Breast epithelium (tissue), 4 donors: ENCODE measurements at places on chromosomes 1 and 21. TPM values are rescaled to one million over a fixed set of nuclear protein-coding genes. Genes with fewer than 3 reads are reported as not detected.
A peak's percentile ranks its signal among the peaks of the same experiment; 100 is the strongest.

SLC19A2 gene
- total RNA-seq: 71.8 TPM

EPS8L3 gene
- 3.6 TPM for total RNA-seq

TSNAX gene
- 28.2 TPM for total RNA-seq

- no peak for DNase-seq
- peaks cover 1% of the 10 kb centered on the region for H3K4me1 ChIP-seq
- no peaks in the 10 kb centered on the region for H3K36me3 ChIP-seq
- no peak overlapping the region for H3K4me3 ChIP-seq
- H3K27me3 ChIP-seq: no peaks in the 10 kb centered on the region
- H3K27ac ChIP-seq: no peak overlapping the region
Measured at GRCh38 chr1:78645723-78646122, 3.9 kb upstream of the IFI44 start.

DNA sequence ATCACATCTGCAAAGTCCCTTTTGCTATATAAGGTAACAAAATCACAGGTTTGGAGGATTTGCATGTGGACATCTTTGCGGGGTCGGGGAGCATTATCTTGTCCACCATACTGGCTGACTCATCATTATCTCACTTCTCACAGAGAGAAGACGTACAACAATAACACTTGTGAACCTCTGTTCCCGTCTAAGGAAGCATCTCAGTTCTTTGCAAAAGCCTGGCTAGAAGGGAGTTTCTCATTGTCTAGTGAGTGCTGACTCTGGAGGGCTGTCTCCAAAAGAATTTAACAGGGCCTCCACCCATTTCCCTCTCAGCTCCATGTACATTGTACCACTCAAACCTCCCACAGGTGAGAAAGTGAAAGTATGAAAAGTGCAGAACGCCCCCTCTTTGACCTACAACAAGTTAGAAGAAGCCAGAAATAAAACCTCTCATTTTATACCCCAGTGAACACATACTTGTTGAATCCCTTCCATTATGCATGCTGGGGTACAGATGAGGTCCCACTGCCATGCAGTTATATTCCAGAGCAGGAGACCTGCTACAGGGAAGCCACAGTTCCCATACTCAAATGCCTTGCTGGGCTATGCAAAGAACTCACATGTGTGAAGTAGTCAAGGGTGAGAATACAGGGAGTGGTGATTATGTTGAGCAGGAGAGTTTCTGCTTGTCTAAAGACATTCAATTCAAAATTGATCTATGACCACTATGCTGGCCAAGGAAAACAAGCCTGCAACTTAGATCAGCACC is 121.7 kb upstream of the PRDX6 start:
- H3K27ac ChIP-seq: no peak overlapping the region
- no peaks in the 10 kb centered on the region for H3K27me3 ChIP-seq
- no peaks in the 10 kb centered on the region for H3K4me1 ChIP-seq
- H3K36me3 ChIP-seq: no peaks in the 10 kb centered on the region
- no peak overlapping the region for H3K4me3 ChIP-seq

DNA sequence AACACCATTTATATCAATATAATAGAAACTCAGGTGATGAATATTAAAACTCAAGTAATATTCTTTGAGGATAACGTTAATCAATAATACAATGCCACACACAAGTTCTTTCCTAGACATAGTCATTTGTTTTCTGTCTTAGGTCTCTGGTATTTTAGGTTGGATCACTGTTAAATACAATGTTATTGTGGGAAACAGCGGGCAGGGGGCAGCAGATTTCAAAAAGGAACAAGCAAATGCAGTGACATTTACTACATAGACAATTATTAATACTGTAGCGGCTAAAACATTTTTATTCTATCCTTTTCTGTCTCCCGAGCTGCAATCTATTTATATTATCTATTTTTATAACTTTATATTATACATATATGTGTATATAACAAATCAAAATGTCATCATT is 186.4 kb upstream of the ZNHIT6 start:
- no peaks in the 10 kb centered on the region for H3K4me1 ChIP-seq
- no peaks in the 10 kb centered on the region for H3K27me3 ChIP-seq
- H3K4me3 ChIP-seq: no peak overlapping the region
- no peak for DNase-seq
- no peaks in the 10 kb centered on the region for H3K36me3 ChIP-seq

- no peaks in the 10 kb centered on the region for H3K27me3 ChIP-seq
- no peaks in the 10 kb centered on the region for H3K4me1 ChIP-seq
- H3K4me3 ChIP-seq: no peak overlapping the region
- no peak overlapping the region for H3K27ac ChIP-seq
- H3K36me3 ChIP-seq: no peaks in the 10 kb centered on the region
- no peak for DNase-seq
Measured at GRCh38 chr1:49190138-49190537, 413.4 kb upstream of the BEND5 start.

- no peak overlapping the region for H3K27ac ChIP-seq
- no peak overlapping the region for H3K4me3 ChIP-seq
- no peaks in the 10 kb centered on the region for H3K27me3 ChIP-seq
- no peaks in the 10 kb centered on the region for H3K4me1 ChIP-seq
- H3K36me3 ChIP-seq: no peaks in the 10 kb centered on the region
Measured at GRCh38 chr1:204782118-204782700, 88.5 kb upstream of the NFASC start.

GRCh38 chr1:119358636-119359035 is 9.9 kb upstream of the HAO2 start:
- H3K36me3 ChIP-seq: no peaks in the 10 kb centered on the region
- no peaks in the 10 kb centered on the region for H3K4me1 ChIP-seq
- H3K4me3 ChIP-seq: no peak overlapping the region
- H3K27ac ChIP-seq: no peak overlapping the region

CEPT1 gene
- total RNA-seq: 67.7 TPM

SPATA6 gene
- 43.3 TPM for total RNA-seq

- H3K36me3 ChIP-seq: no peaks in the 10 kb centered on the region
- peaks cover 6% of the 10 kb centered on the region for H3K27me3 ChIP-seq
- no peak overlapping the region for H3K4me3 ChIP-seq
- H3K4me1 ChIP-seq: no peaks in the 10 kb centered on the region
- no peak overlapping the region for H3K27ac ChIP-seq
- no peak for DNase-seq
Measured at GRCh38 chr1:17711941-17712340, 43.2 kb upstream of the ACTL8 start.

HTR1D gene
- total RNA-seq: not detected

GRCh38 chr1:201282216-201282615 is 1.1 kb upstream of the PKP1 start:
- no peaks in the 10 kb centered on the region for H3K36me3 ChIP-seq
- no peaks in the 10 kb centered on the region for H3K4me1 ChIP-seq
- no peak overlapping the region for H3K27ac ChIP-seq
- H3K4me3 ChIP-seq: no peak overlapping the region
- no peak for DNase-seq

DNA sequence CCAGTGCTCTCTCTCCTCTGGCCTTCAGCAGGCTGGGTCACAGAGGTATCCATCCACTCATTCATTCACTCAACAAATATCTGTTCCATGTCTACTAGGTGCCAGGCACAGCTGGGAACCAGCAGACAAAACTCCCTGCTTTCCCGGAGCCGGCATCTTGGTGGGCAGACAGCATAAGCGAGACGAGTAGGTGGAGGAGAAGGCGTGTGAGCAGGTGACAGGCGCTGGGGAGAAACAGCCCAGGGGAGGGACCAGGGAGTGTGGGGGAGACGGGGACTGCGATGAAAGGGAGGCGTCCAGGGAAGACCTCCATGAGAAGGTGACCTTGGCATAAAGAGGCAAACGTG is 11.0 kb upstream of the KCNAB2 start:
- DNase-seq: no peak
- no peak overlapping the region for H3K4me3 ChIP-seq
- no peaks in the 10 kb centered on the region for H3K36me3 ChIP-seq

- H3K4me3 ChIP-seq: no peak overlapping the region
- H3K4me1 ChIP-seq: no peaks in the 10 kb centered on the region
- H3K27me3 ChIP-seq: no peaks in the 10 kb centered on the region
- no peak overlapping the region for H3K27ac ChIP-seq
Measured at GRCh38 chr1:76601465-76601864, 265.8 kb upstream of the ST6GALNAC5 start.

- no peaks in the 10 kb centered on the region for H3K27me3 ChIP-seq
- H3K4me3 ChIP-seq: no peak overlapping the region
- no peak for DNase-seq
- H3K4me1 ChIP-seq: no peaks in the 10 kb centered on the region
Measured at GRCh38 chr1:176932114-176933104, 232.1 kb downstream of the ASTN1 start.

IFI44L gene
- 13.4 TPM for total RNA-seq

DNA sequence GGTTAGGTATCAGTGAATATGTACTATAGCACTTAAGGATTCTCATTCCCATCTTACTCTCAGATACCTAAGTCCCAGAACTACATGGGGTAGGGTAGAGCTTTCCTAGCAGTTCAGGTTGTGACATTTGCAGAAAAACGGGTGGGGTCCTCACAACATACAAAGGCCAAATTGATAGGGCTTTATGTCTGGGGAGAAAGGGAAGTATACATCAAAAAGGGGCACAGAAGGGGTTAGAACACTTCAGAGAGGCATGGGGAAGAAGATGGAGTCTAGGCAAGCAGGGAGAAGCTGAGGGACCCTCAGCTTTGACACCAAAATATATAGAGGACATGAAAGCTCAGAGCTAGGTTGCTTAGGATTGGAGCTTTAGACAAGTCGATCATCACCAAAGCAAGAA is 3.6 kb downstream of the UROD start:
- H3K27ac ChIP-seq: no peak overlapping the region
- no peaks in the 10 kb centered on the region for H3K27me3 ChIP-seq
- H3K36me3 ChIP-seq: no peaks in the 10 kb centered on the region

DNA sequence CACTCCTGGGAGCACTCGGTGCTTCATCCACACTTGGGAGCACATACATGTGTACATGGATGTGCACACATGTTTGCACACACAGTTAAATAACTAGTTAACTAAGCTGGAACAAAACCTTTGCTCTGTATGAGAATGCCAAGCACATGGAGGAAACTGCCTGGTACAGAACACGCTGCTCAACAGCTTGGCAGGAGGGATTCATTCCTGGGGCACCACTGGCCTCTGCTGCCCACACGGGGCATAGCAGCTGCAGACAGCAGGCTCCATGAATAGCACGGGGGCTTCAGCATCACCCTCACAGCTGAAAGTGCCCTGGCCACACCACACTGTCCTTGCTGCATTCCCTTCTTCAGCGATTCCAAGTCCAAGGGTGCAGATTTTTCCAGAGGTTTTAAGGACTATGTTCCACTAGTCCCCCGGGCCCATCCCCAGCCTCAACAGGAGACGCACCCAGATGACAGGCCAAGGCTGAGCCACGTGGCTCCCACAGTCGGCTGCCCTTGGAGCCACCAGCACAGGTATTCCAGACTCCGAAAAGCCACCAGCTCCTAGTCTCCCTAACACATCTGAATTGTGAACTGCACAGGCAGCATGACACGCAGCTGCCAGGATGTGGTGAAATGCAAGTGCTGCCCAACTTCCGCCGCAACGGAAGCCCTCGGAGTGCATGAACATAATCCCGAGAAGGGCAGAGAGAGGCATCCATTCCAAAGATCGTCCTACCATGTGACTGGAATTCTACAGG is 16.9 kb downstream of the NPHP4 start:
- H3K27ac ChIP-seq: no peak overlapping the region
- H3K27me3 ChIP-seq: no peaks in the 10 kb centered on the region
- H3K4me1 ChIP-seq: no peaks in the 10 kb centered on the region

HSPA6 gene
- 5.3 TPM for total RNA-seq

- peak overlapping the region; percentile 77 for H3K27ac ChIP-seq
- H3K4me3 ChIP-seq: no peak overlapping the region
- no peaks in the 10 kb centered on the region for H3K27me3 ChIP-seq
- no peaks in the 10 kb centered on the region for H3K36me3 ChIP-seq
- no peak for DNase-seq
Measured at GRCh38 chr1:205672395-205672889, 7.9 kb downstream of the SLC45A3 start.

PADI4 gene
- not detected for total RNA-seq

GRCh38 chr1:36697836-36698605 is 215.3 kb upstream of the CSF3R start:
- H3K27me3 ChIP-seq: no peaks in the 10 kb centered on the region
- H3K27ac ChIP-seq: no peak overlapping the region
- H3K36me3 ChIP-seq: no peaks in the 10 kb centered on the region
- no peaks in the 10 kb centered on the region for H3K4me1 ChIP-seq
- no peak for DNase-seq

DNA sequence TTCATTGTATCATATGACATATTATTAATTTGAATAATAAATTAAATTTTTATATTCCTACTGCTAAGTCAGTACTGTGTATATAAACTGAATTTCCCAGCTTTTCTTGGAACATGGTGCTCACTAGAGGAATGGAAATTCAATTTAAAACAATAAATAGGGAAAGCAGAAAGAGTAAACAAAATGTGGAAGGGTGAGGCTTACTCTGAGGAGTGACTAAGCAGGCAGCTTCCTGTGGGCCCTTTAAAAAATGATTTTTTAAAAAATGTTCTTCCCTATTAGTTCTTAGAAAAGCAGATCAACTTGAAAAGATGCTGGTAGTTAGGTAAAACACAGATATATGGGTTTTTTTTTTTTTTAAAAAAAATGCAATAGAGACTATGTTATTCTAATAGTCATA is 49.5 kb upstream of the S1PR1 start:
- DNase-seq: no peak
- H3K27ac ChIP-seq: no peak overlapping the region
- H3K4me1 ChIP-seq: no peaks in the 10 kb centered on the region
- no peaks in the 10 kb centered on the region for H3K36me3 ChIP-seq
- H3K4me3 ChIP-seq: no peak overlapping the region

SFN gene
- not detected for total RNA-seq

DNA sequence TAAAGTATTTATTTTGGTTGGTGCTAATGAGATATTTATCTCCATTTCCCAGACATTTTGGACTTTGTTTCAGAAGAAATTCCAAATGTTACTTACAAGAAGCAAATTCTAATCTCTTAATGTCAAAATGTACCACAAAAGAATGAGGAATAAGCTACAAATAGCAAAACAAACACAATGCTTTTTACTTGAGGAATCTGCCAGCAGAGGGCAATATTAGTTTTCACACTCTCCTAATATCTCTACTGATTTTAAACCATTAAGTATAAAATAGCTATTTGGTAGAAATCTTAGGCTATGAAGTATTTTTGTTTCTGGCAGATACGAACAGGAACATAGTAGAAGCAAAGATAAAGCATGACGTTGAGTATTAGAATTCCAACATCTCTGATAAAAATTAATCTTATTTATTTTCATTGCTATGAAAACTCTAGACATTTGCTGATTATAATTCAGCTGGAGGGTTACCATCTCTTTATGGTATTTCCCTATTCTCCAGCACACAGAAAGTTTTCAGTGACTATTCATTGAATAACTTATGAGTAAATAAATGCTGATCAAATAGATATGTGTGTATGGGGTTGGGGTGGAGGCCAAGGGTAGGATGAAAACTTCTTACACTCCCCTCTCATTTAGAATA is 13.4 kb upstream of the HMCN1 start:
- no peak overlapping the region for H3K4me3 ChIP-seq
- H3K27ac ChIP-seq: no peak overlapping the region
- H3K36me3 ChIP-seq: no peaks in the 10 kb centered on the region
- no peaks in the 10 kb centered on the region for H3K4me1 ChIP-seq
- no peaks in the 10 kb centered on the region for H3K27me3 ChIP-seq
- DNase-seq: no peak

SH2D1B gene
- total RNA-seq: not detected
